Globus pallidus (tissue), 1 donor: ENCODE measurements at places on chromosomes 3 and 15.

GRCh38 chr3:184748219-184749135 is 36.6 kb upstream of the MAGEF1 start:
- peak; percentile 46 for DNase-seq

GRCh38 chr3:118059096-118059495 is 975.5 kb downstream of the IGSF11 start:
- no peak for DNase-seq

- no peak for DNase-seq
Measured at GRCh38 chr3:178073366-178073765, 462.9 kb upstream of the KCNMB2 start.

DNA sequence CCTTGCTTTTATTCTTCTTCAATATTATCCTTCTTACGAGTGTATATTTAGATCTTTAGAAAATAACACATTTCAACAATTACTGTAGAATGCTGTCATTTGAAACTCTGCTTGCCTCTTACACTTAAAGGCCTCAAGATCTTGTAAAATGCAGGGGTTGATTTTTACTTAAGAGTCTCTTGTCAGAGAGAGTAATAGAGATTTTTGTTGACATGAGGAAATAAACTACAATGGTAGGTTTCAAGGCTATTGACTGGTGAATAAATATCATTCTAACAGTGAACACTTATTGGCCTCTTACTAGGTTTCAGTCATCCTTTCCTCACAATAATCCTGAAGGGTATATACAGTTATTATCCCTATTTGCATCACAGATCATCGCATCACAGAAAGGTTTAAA is 344.6 kb downstream of the GBE1 start:
- no peak for DNase-seq

DNA sequence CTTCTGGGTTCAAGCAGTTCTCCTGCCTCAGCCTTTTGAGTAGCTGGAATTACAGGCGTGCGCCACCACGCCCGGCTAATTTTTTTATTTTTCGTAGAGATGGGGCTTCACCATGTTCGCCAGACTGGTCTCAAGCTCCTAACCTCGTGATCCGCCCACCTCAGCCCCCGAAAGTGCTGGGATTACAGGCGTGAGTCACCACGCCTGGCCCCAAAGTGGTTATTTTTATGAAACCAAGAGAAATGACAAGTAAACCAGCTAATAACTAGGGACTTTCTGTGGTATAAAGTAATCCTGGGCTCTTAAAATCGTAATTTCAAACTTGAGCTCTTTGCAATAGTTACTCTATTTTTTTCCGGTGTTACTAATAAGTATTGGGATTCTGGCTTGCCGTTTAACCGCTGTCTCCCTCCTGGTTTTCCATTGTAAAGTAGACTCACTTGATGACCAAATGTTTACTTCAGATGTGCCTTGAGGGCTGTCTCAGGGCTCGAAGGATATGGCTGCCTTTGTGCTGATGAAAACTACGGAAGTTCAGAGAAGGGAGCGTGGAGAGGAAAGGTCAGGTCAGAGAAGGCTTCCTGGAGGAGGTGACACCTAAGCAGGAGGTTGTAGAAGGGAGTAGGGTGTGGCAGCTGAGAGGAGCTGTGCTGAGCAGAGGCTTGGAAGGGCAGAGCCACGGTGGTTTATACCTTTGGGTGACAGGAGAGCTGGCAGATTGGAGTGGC is 4.2 kb downstream of the ZSCAN2 start:
- DNase-seq, result no peak

DNA sequence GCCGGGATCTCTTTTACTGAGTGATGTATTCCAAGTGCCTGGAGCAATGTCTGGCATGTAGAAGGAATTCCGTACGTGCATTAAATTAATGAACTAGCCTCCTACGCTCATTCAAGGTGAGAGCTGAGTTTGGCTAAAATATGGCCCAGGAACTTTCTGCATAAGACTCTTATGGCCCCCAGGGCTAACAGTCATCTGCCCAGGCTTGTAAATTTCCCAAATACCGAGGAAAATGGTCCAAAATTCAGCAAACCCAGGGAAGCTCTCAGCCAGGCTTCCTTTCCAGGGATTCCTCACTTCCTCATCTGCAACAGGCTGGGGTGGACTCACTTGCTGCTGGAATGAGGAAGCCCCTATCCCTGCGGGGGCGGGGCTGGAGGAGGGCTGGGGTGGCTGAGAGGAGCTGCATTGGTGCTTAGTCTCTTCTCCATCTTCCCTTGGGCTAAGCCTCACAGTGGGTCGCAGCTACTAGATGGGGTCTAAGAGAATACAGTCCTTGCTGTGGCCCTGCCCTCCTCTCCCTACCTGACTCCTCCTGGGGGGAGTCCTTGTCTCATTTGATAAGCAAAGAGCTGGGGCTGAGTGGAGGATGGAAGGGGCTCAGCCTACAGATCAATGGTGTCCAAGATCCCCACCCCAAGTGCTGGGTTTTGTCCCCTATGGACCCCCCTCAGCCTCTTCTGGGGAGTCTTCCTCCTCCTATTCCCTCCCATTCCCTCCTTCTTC is 28.5 kb upstream of the APOD start:
- DNase-seq, result no peak

DNA sequence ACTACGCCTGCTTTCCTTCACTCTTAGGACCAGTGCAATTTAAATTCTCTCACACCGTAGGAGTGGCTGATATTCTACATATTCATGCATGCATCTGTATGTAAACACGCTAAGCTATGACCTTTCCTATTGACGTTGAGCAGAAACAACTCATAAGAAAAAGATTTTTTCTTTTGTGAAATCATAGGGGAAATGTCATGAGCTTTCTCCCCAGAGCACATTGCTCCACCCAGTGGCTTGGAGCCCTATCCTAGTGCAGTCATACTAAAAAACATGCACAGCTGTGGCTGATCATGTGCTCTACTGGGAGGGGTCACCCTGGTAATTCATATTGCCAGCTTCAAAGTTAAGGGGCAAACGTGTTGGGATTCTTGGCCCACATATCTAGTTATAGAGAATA is 1.8 kb upstream of the MESD start:
- peak; percentile 90 for DNase-seq

DNA sequence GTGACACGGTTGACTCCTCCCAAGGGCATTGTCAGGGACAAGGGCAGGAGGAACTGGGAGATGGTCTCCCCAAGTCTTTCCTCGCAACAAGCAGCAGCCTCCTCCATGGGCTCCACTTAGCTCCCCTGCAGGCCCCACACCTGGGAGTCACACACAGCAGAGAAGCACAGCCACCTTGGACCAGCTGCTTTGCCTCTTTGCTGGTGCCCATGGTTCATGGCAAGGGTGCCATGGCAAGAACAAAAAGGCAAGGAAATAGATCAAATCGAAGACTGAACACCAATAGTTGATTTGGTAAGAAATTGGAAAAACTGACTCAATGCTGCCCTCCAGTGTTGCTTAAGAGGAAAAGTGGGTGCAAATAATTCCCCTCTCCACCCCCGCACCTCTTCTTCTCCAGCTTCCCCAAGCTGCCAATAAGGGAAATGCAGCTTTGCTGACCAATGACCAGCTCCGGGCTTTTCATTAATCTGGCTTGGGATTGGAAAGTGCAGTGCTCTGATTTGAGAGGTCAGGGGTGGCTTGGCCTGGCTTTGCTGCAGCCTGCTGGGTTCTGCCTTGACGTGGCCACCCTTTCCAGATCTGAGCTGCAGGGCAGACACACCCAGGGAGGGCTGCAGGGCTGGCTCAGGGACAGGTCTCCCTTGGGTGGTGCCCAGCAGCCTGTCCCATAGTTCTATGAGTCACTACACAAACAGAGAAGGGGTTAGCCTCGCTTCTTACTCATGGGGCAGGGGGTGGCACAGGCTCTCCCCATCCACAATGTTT is 162.0 kb downstream of the KLF13 start:
- DNase-seq, result peak; percentile 79

- peak; percentile 36 for DNase-seq
Measured at GRCh38 chr3:32420126-32421038, 28.7 kb downstream of the CMTM7 start.

GRCh38 chr3:197709135-197709534 is 27.6 kb downstream of the RUBCN start:
- DNase-seq, result no peak

DNA sequence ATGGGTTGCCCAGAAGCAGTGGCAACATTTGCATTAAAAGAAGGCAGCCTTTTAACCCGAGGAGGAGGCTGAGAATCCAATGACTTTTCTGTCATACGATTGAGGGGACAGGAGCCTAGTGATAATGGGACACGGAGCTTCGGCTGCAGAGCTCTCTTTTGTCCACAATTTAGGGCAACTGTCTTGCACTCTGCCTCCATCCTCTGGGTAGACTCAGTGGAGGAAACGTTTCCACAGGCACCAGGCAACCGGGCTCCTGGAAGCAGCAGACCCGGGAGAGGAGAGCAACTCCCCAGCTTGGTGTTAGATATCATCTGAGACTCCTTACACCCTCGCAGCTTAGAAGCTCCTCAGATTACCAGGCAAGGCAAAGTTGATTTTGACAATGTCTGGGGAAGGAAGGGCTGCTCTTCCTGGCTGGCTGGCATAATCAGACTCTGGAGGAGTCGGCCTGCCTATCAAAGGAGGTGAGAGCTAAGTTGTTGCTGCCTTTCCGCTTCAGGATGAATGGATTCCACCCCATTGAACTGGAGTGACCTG is 43.5 kb upstream of the RNU6-1 start:
- DNase-seq, result no peak

GRCh38 chr3:157652366-157652765 is 149.2 kb upstream of the VEPH1 start:
- DNase-seq, result no peak

DNA sequence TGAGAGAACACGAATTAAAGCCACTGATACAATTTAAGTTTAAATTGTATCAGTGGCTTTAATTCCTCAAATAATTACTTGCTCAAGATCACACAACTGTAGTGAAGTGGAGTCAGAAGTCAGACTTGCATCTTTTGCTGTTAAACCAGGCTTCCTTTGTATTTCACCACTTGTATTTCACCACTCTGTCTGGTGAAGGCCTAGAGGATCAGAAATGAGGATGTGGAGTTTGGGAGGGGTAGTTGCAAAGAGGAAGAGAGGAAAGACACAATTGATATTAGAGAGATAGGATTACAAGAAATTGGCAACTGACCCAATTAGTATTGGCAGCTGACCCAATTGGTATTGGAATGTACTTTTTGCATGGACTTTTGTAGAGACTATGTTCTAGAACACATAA is 288.1 kb upstream of the GPR149 start:
- DNase-seq, result no peak

GRCh38 chr3:66320390-66320789 is 99.6 kb downstream of the SLC25A26 start:
- no peak for DNase-seq

DNA sequence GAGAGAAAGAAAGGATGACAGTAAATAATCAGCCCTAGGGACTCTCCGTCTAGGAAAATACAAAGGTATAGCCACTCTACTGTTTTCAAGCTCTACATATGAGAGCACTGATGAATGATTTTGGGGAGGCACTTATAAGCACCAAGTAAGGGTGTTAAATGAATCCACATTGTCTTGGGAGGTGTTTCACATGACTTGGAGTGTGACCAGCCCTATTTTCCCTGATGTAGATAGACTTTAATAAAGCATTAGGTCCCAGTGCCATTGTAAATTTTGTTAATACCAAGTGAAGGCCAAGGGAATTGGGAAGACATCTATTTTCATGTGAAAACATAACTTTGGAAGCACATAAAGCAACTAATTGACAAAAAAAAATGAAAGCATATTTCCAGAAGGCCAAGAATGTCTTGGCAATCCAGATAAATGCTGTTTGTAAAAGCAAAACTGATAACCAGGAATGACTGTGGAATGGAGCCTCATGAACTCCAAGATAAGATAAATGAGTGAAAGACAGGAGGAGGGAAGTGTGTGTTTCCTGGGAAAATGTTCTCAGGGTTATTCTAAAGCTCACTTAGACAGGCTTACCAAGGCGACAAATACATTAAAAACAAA is 96.0 kb upstream of the MYZAP start:
- DNase-seq, result no peak

DNA sequence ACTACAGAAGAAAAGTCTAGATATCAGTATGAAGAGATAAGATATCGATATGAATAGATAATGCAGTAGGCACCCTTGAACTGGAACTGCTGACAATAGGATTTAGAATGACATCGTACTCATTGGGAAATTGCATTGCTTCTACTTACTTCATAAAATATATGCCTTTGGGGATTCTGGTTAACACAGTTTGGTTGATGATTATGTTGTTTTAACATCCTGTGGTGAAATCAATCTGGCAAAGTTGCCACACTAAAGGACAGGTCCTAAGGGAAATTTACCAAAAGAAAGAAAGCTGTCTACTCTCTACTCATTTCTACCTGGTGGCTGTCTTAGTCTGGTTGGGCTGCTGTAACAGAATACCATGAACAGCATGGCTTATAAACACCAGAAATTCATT is 417.4 kb upstream of the DPH6 start:
- DNase-seq, result no peak

DNA sequence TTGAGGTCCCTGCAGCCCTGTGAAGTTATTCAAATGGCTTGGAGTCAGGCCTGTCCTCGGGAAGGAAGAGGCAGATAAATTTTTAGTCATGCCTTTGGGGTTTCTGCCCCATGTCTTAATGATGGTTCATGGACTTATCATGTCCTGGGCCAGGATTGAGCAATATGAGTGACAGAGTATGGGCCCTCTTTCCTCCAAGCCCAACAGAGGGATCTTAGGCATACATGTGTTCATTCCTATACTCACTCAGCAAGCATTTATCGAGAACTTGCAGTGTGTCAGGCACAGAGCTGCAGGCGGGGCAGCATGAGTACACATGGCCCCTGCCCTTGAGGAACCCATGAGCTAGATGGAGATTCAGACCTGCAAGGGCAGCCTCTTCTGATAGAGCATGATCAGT is 6.2 kb downstream of the ESYT3 start:
- DNase-seq, result no peak

DNA sequence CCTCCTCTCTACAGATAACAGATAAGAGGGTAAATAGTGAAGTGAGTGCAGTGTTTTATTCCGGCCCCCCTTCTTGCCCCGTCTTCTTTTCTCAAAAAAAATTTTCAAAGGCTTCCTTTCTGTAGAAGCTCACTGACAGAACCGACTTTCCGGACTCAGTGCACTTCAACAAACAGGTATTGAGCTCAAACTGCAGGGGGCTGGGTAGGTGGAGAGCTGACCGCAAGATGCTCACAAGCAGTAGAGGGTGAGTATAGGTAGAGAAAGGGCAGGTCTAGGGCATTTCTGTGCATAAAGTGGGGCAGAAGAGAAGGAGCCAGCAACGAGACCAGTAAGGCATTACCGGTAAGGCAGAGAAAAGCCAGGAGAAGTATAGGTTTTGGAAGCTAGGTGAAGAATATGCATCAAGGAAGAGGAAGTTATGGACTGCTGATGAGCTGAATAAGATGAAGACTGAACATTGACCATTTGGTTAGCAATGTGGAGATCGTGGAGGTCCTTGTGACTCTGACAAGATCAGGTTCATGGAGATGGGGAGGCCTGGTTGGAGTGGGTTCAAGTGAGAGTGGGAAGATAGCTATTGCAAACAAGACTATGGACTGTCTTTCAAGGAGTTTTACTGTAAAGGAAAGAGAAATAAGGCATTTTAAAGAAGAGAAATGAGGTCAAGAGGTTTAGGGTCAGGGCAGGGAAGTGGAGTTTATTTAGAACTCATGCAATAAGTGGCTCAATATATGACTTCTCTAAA is 97.4 kb downstream of the ST6GAL1 start:
- no peak for DNase-seq
